ENCODE measurements at places on chromosomes 6 and 20.

DNA sequence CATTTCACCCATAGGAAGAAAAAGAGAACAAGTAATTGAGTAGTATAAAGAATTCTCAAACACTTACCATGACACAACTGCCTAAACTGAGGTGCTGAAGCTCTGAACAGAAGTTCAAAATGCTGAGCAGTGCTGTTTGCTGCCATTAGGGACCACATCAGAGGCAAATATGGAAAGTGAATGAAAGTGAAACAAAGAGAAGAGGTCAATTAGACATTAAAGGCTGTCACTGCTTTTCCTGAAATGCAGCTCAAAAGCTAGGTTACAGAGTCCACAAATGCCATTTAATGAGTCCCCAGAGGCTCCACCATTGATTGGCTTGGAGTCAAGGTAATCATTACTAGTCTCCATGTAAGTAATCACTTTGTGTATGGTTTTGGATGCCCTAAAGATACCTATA lies 46.1 kb downstream of the POU3F2 start:
- no peak for DNase-seq

DNA sequence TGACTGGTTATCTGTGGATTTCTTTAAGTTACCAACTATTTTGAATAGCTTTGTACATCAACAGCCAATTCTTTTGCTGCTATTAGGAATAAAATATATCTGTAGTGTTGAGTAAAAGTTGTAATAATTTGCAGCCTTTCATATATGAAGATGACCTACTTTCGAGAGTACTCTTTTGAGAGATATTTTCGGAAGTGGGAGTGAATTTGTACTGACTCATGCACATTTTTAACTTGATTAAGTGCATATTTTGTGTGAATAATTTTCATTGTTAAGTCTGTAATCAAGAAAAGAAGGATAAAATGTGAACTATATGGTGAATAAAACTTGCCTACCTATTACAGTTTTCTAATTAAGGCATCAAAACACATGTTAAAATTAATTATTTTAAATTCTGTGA lies 51.9 kb downstream of the L3MBTL3 start:
- no peak for DNase-seq

GRCh38 chr20:50992733-50993457 lies 30.0 kb downstream of the KCNG1 start:
- DNase-seq = no peak

- DNase-seq = no peak
Measured at GRCh38 chr20:56433880-56434255, 21.8 kb downstream of the CASS4 start.

- no peak for DNase-seq
Measured at GRCh38 chr6:12601881-12602280, 114.7 kb upstream of the PHACTR1 start.

DNA sequence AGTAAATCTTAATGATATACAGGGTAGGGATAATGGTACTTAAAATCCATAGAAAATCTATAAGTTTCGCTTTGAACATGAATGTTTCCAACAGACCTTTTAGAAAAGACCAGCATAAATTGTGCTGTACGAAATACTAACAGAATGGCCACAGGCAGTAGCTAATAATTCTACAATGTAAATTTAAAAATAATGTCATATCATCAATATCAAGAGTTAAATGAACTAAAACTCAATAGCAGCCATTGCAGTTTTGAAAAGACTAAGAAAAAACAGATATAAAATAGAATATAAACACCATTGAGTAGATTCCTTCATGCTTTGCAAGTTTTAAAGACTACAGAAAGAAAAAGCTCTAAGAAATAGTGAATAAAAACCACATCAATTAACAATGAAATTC lies 14.7 kb downstream of the TBC1D32 start:
- DNase-seq = no peak

GRCh38 chr20:54250691-54251090 lies 42.8 kb downstream of the PFDN4 start:
- DNase-seq = no peak

GRCh38 chr6:150261997-150262697 lies 106.7 kb upstream of the IYD start:
- DNase-seq = no peak

- DNase-seq = no peak
Measured at GRCh38 chr6:37134396-37135191, 35.4 kb upstream of the PIM1 start.

- DNase-seq = no peak
Measured at GRCh38 chr20:51089840-51090239, 66.9 kb upstream of the KCNG1 start.

DNA sequence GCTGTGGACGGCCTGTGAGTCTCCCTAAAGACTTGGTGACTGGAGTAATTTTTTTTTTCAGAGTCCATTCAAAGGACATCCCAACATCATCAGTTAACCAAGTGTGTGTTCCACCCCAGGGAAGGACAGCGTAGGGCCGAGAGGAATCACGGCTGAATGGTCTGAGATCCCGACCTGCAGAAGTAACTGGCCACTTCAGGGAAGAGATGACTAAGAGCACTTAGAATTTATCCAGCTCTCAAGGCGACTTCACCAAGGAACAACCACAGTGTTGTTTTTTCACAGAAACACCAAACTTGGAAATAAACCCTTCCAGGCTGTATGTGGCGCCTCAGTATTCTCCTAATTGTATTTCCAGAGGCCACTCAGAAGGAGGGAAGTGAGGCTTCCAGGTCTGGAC lies 231.6 kb downstream of the FNDC1 start:
- no peak for DNase-seq

DNA sequence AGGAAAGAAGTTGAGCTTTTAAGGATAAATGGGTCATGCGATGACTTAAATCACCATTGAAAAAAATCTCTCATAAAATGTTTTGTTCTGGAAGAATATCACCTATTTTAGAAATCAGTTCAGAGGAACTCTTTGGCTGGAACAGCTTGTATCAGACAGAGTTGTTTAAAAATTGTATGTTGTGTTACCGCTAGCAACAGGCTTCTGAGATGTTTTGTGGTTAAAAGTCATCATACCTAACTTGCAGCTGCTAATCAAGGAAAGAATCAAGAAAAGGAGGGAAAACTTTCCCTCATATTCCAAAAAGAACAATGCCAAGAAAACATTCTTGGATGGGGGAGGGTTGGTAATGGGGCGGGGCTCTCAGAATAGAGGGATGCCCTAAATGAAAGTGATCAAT lies 220.7 kb upstream of the CITED2 start:
- DNase-seq = no peak

DNA sequence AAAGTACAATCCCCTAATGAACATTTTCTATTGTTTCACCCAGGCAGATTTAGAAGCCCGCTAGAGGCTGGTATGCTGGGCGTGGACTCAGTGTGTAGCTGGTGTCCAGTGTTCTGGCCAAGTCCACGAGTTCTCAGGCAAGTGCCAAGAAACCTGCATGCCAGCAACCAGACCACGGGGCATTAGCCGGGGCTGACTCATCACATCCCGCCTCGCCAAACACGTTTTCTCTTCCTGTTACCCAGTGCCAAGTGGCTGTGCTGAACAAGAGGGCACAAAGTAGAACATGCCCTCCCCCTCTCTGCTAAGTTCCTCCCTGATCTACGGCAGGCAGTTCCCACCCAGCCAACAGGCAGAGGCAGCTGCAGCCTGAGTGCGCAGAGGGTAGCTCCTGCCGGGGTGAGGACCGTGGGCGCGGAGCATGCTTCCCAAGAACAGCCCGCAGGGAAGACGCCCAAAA lies 29.6 kb downstream of the RAMACL start:
- DNase-seq = no peak

- no peak for DNase-seq
Measured at GRCh38 chr6:135535989-135536414, 38.5 kb upstream of the AHI1 start.

All from stimulated activated CD4-positive, alpha-beta T cell treated with anti-CD3 and anti-CD28 coated beads, TNF-alpha, amount 100 ng/mL, for 1 hour (primary cell).